LHCN-M2 (cell line): ENCODE measurements at places on chromosomes 1 and 21.
A peak's percentile ranks its signal among the peaks of the same experiment; 100 is the strongest.

DNA sequence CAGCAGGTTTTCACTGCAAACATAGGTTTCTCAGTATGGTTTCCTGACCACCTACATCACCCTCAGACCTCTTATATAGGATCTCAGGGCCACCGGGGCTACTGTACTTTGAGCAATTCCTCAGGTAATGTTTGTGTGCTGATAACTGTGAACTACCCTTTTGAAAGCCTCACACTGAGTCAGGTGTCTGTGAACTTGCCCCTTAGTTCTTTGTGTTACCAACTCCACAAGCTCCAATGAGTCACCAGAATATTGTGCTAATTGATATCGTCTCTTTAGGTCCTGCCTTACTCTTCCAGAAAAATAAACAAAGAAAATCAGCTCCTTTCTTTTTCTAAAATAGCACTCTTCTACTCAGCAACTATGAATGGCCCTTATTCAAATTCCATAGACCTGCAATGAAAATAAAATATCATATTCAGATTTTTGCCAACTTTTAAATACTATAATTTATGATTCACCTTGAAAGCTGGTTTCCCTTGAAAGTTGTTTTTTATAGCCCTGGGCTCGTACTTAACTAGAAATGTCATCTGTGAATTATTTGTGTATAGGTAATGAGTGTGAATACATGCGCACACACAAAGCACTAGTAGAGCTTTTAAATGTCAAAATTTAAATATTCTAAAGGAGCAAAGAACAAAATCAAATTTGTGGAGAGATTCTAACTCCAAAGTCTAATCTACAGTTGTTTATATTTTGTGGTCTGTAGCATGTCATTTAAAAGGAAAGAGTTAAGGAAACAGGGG, 88.1 kb upstream of the WARS2 start:
- DNase-seq, result no peak

DNA sequence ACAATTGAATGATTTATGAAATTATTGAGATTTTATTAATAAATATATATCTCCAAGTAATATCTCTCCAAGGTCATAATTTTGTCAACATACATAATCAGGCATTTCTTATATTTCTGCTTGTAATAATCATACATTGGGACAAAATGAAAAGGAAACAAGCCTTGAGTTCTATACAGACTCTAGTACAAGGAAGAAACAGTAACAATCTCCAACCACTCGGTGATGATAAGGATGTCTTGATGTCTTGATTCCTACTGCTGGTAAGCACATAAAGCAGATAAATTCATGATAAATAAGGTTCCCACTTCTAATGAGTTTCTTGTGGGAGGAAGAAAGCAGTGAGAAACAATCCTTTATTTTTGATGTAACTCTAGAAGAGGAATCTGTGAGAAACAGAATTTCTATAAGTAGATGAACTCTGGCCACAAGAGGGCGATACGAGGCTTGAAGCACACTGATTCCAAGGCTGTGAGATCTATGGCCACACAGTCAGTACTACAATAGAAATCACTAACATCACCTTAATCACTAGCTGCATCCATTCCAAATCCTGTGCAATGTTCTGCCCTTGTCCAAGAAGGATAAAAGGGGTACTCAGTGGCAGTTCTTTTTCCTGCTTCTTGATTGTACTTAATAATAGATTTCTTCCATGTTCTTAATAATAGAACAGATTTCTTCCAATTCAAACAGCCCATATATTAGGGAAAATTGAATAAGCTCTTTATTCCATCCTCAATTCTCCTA, 41.4 kb upstream of the LRRC8B start:
- DNase-seq, result peak; percentile 67

DNA sequence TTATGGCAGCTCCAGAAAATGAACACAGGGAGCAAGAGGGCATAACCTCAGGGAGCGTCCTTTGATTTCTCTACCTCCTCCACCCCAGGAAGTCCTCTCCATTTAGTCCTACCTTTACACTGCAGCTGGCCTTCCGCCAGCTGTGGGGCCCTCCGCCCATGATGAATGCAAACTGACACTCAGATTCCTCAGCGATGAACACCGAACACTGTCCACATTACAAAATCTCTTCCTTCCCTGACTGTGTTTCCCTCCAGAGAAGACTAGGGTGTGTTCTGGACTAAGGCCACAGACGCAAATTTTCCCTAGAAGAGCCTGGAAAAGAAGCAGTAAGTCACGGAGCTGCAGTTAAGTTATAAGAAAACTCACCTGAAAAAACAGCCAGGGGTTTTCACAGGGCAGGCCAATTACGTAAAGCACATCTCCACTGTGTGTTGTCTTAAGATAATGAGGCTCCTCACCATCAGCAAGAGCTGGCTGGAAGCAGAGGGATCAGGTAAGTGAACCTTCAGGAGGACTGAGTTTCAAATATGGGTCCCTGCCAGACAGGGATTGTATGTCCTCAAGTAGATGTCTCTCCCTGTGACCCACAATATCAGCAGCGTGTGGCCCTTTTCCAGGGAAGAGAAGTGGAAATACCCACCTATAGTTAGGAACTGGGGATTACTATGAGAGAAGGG, 46.3 kb upstream of the ATP1B1 start:
- no peak for DNase-seq

DNA sequence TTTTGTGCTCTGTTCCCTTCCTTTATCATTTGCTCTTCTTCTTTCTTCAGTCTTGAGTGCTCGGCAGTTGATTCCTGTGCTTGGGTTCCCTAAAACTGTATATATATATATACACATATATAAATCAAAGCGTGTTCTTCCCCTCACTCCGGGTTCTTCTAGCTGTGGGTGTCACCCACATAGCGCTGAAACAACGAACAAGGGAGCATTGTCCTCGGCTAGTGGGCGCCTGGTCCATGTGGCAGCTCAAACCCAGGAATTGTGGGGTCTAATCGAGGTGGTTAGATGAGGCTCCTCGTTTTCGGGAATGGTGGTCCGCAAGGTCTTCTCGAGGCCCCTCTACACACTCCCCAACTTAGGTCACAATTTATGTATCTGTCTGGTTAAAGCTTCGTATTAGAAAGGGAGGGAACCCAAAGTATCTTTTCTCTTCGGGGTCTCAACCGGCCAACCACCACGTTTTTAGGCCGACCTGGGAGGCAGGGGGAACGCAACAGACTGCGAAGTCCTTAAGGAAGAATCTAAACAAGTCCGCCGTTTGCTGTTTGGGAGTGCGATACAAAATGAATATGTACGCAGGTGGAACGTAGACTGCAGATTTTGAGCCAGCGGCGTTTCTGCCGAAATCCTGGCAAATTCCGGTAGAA, 504 bp upstream of the SDHC start:
- DNase-seq, result no peak

GRCh38 chr1:160491017-160491416, 32.0 kb downstream of the SLAMF6 start:
- no peak for DNase-seq

DNA sequence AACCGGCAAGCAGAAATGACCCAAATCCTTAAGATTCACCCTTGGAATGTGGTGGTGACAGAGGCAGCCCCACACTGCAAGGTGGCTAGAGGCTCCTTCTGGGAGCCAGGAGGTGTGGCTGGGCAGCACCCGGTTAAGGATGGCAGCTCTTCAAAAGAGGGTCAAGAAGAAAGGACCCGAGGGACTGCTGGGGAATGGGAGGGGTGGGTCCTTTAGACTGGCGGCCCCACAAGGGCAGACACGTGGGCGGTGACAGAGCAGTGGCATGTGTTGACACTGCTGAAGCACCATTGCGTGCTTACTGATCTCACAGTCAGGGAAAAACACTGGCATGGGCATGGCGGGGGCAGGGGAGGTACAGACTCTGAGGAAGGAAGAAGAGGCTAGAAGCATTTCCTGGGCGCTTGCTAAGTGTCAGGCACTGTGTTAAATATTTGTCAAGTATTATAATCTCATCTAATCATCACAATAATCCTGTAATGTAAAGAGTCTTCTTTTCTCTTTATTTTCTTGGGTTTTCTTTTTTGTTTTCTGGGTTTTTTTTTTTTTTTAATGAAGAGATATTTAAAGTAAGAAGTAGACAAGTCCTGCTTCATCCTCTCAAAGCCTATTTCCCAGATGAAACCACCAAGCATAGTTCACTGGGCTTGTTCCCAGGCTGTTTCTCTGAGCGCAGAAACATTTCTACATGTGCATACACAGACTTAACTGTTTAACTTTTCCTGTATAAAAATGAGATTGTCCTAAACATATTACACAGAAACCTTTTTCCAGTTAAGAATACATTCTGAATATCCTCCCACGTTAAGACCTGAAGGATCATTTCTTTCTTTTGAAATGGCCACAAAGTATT, 165.8 kb upstream of the EDN2 start:
- DNase-seq, result no peak

DNA sequence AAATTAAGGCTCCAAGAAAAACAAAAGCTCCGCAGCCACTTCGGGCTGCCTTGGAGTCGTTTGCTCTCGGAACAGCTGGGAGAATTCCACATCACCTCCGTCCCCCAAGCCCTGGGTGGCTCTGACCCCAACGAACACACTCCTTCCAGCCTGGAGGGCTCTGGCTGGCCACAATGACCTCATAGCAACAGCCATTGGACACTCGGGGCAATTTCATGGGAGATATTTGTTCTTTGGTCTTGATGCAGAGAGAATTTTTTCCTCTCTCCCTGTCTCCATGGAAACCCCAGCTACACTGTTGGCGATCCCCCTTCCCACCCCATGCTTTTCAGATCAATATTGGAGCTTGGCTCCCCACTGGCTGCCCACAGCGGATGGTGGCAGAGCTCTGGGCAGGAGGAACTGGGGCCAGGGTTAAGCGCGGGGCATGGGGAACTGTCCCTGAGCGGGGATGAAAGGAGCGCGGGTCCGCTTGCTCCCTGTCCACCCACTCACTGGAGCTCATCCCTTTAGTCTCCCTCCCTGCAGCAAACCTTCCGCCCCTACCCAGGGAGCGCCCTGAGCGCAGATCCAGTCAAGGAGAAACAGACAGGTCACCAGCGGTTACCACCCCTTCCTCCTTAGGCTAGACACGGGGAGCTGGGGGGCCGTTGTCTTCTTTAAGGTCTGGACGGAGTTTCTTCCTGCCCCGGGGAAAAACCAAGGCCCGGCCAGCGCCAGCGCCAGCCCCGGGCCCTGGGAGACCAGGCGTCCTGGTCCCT, 1.2 kb downstream of the WNT4 start:
- no peak for DNase-seq

DNA sequence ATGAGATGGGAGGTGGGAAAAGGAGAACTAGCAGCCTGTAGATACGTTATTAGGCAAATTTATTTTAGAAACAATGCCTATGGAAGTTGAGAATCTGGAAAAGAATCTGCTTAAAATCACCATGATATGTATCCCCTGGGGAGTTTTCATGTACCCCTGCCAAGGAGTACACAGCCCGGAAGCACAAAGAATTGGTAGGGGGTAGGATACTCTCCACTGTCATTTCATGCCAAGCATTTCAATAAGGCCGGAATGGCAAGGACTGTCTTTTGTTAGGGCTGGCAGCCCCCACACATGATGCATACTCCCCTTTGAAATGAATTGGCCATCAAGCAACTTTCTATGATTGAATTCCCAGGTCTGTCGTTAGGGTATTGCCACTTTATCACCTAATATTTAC, 111.5 kb upstream of the APP start:
- no peak for DNase-seq

GRCh38 chr21:31983120-31983519, 110.3 kb downstream of the HUNK start:
- DNase-seq, result no peak

- no peak for DNase-seq
These were observed 52.8 kb upstream of the TMPRSS2 start for GRCh38 chr21:41560661-41561158.

- DNase-seq, result no peak
These were observed 59.2 kb downstream of the MATN1 start for GRCh38 chr1:30664103-30664755.

- DNase-seq, result no peak
These were observed 1211.9 kb downstream of the MRPL39 start for GRCh38 chr21:24395320-24395923.

DNA sequence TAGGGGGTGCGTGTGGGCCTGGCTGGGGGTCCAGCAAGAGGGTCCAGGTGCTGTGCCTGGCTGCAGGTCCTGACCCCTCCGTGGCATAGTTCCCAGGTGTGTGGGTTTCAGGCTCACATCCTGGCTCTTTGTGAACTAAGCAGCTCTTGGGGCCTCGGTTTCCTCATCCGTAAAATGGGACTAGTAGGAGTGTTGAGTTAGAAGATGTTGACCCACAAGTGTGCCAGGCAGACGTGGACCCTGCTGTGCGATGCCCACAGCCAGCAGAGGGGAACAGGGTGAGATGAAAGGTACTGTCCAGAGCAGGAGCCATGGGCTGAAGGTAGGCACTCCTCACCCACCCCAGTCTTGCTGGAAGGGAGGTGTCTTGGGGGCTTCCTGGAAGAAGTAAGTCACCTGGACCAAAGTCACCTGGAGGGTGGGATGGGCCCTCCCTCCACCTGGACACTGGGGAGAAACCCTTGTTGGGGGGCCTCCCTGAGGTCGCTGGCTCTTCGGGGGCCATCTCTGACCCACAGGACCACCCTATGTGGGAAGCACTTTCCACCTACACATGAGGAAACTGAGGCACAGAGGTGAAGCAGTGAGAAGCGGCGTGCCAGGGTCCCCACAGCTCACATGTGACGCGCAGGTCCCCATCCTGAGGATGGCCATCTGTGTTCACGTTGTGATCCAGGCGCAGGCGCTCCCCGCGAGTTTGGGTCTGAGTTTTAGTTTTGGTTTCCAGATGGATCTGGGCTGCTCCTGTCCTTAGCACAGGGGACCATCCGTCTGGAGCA, 1.4 kb downstream of the ARHGEF16 start:
- no peak for DNase-seq

GRCh38 chr1:71068325-71069240, 12.3 kb downstream of the ZRANB2 start:
- no peak for DNase-seq

GRCh38 chr1:111625276-111625675, 5.7 kb downstream of the RAP1A start:
- DNase-seq, result no peak

DNA sequence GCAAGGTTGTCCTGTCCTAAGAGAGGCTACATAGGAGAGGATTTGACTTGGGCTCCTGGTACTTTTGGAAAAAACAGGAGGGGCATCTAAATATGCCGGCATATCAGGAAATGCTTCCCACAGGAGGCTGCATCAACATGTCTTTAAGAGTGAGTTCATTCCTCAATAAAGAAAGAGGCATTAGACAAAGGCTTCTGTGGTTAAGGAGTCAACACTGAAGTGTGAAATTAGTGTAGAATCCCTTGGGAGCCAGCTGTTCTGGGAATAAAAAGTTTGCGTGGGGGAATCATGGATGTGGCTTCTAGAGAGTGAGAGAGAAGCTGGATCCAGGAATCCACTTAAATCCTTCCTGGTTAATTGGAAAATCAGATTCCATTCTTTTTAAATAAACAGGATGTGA, 69.5 kb downstream of the DNM3 start:
- DNase-seq, result peak; percentile 50

GRCh38 chr1:220880726-220881506, 1.7 kb downstream of the HLX start:
- DNase-seq, result no peak

- no peak for DNase-seq
These were observed 527.3 kb downstream of the PLPP3 start for GRCh38 chr1:56052041-56052440.

- peak; percentile 99 for DNase-seq
These were observed 157.7 kb downstream of the TOMM20 start for GRCh38 chr1:234970731-234971476.
